Fibroblast of upper back skin (primary cell): ENCODE measurements at places on chromosomes 2 and 18.

DNA sequence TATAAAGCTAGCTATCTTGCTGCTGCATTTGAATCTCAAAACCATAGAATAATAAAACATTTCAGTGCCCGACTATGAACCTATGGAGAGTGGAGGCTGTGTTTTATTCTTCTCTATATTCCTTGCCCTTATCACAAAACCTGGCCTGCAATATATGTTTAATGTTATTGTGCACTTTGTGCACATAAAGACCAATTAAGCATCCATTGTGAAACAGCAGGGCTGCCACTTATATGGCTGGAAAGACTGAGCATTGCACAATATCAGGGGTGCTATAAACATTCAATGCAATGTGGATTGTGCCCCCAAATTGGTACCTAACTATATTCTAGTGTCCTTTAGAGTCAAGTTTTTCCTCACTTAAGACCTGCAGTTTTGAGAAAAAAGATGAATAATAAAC lies 83.2 kb downstream of the RDH14 start:
- DNase-seq: no peak

- peak; percentile 96 for DNase-seq
Observed at GRCh38 chr2:127173057-127173456, 47.0 kb downstream of the CYP27C1 start.

GRCh38 chr2:119731983-119732382 lies 27.7 kb upstream of the PTPN4 start:
- DNase-seq: no peak

DNA sequence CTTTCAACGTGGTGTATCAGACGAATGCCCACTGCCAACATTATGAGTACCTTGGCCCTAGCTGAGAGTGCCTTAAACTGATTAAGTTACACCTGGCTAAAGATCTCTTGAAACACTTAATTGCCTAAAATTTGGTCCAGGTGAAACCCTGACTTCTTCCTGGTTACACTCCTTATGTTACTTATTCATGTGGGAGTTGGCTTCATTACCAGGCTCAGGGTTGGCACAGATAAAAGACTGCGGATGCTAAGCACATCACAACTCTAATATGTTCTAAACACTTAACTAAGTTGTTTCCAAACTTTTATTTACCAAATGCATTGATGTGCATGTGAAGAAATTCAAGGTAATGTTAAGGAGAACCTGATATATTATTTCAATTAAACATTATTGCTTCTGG lies 298.9 kb downstream of the TCF4 start:
- no peak for DNase-seq

GRCh38 chr18:37778417-37779165 lies 213.0 kb upstream of the CELF4 start:
- DNase-seq: peak; percentile 19

GRCh38 chr2:25821225-25822056 lies 56.8 kb downstream of the ASXL2 start:
- DNase-seq: peak; percentile 62

GRCh38 chr2:242075168-242075567 lies 205.6 kb downstream of the RTP5 start:
- DNase-seq: peak; percentile 94

DNA sequence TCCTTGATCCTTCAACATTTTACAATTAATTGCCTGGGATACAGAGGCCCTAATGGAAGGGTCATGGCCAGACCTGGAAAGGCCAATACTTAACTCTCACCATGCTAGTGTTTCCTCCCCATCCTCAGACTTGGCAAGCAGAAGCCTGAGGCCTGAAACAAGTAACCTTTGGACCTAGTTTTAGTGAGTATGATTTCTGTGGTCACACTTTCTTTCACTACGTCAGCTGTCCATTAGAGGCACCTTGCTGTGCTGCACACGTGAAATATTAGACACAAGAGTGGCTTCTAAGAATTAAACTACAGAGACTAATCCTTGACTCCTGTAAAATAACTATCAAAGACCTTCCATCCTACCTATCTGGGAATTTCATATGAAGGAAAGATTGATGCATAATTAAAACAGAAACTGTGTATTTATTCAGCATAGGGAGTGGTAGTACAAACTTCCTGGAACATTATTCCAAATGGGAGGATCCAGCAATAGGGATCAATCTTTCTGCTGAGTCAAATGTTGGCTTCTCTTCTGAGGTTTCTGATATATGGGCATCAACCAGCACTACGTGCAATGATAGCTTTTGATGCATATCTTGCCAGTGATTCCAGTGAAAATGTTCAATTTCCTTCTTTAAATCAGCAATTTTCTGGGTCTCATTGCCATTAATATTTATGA lies 249.7 kb downstream of the IKZF2 start:
- no peak for DNase-seq

GRCh38 chr18:77155031-77155430 lies 22.4 kb upstream of the MBP start:
- no peak for DNase-seq

DNA sequence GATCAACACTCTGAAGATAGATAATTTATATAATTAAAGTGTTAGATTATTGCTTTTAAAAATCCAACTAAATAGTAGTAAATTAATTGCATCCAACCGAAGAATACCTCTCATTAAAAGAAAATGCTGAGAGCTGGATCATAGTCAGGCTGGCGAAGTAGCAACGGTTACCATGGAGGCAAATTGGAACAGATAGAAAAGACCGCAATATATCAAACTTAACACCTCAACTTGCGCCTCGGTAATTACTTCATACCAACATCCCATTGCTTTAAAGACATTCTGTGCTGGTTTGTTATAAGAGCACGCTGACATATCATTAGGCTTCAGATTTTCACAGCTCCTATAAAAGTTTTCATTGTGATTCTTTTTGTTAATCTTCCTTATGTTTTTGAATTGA lies 183.8 kb upstream of the ZC3H15 start:
- no peak for DNase-seq

DNA sequence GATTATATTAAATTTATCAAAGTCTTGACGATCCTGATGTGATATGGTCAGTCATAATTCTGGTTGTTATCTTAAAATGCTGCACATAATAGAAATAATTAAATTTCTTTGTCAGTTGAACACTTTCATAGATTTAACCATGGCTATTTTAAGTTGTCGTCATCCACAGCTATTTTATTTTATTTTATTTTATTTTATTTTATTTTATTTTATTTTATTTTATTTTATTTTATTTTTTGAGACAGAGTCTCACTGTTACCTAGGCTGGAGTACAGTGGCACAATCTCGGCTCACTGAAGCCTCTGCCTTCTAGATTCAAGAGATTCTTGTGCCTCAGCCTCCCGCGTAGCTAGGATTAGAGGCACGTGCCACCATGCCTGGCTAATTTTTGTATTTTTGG lies 121.6 kb upstream of the MSH6 start:
- no peak for DNase-seq

DNA sequence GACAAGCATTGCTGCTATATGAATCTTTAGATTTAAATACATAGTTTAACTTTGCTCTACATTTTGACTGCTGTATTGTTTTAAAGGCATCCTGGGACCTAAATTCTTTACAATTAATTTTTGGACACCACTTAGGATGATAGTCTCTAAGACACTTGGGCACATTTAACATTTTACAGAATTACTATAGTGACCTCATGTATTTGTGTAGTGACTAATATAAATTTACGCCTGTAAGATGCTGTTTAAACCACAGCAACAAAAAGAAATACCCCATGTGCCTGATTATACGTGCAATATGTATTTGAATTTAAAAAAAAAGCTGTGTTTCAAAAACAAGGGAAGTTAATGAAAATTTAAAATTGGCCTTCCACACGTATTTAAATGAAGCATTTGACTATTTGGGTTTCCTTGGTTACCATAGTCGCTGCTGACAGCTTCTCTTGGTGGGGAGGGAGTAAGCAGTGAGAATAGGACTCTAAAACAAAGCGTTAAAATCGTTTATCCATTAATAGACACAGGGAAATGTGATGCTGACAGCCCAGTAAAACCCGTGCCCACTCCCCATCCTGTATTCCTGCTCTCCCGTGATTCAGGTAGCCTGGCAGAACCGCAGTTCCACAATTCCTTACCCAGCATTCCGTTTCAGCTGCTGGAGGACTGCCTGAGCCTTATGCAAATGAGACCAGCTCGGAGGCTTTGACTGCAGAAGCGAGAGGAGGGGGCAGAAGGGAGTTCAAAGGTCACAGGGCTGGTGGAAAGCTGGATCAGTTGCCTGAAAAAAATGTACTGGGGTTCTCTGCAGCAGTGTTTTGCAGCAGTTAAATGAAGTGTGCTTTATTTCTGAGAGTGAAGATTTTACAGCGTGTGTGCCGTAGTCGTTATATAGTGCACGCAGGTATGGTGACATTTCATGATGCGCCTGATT lies 104.3 kb downstream of the CSRNP3 start:
- no peak for DNase-seq

- no peak for DNase-seq
Observed at GRCh38 chr2:217593732-217594131, 409.1 kb downstream of the TNS1 start.

- peak; percentile 18 for DNase-seq
Observed at GRCh38 chr18:45602926-45603325, 12.3 kb upstream of the SLC14A2 start.

DNA sequence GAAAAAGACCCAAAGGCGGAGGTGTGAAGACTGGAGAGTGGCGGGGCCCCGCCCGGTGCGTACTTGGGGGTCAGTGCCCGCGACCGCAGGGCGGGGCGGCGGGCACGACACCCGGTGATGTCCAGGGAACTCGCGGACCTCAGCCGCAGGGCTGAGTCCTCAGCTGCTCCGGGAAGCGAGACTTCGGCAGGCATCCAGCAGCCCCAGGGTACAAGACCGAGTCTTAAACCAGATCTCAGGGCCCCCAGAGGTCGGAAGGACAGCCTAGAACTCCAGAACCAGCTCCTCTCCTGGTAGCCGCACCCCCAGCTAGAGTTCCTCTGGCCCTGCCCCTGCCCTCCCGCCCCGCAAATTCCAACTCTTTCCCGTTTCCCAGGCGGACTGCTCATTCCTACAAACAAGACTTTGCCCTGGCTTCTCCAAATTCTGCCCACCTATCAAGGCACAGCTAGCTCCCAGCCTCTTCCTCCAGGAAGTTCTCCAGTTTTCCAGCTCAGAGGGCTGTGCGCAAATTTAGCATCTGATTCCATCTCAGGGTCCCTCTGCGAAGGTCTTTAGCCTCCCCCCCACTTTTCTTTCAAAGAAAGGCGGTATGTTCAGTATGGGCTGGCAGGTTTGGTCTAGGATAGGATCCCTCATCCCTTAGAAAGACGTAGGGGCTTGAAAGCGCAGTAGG lies 26.0 kb upstream of the NOTO start:
- peak; percentile 17 for DNase-seq

- no peak for DNase-seq
Observed at GRCh38 chr2:70772486-70773155, 4.6 kb upstream of the ADD2 start.

GRCh38 chr2:49224426-49225010 lies 70.2 kb upstream of the FSHR start:
- DNase-seq: no peak

DNA sequence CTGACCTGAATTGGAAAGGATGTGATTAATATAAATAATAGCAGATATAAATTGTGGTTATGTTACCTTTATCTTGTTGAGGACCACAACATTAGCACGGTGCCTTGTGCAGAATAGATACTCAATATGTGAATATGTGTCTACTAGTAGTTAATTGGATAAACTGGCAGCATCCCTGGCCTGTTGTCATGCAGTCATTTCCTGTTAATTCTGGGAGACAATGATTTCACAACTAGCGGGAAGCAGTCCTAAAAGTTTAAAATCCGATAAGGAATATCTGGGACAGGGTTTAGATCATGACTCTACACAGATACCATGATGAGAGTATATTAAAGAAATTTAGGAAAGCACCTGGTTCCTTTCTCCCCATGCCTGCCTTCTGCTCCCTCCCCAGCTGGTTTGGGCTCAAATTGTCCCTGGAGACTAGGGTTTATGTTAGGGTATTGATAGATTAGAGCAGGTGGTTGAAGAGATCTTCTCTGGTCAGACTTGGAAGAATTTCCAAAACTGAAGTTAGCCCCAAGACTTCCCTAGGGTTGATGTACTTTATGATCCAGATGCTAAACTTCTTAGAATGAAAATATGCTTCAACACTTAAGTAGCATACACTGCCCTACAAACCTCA lies 32.8 kb downstream of the CYBRD1 start:
- DNase-seq: no peak

GRCh38 chr18:55737781-55738468 lies 149.9 kb upstream of the TCF4 start:
- no peak for DNase-seq

DNA sequence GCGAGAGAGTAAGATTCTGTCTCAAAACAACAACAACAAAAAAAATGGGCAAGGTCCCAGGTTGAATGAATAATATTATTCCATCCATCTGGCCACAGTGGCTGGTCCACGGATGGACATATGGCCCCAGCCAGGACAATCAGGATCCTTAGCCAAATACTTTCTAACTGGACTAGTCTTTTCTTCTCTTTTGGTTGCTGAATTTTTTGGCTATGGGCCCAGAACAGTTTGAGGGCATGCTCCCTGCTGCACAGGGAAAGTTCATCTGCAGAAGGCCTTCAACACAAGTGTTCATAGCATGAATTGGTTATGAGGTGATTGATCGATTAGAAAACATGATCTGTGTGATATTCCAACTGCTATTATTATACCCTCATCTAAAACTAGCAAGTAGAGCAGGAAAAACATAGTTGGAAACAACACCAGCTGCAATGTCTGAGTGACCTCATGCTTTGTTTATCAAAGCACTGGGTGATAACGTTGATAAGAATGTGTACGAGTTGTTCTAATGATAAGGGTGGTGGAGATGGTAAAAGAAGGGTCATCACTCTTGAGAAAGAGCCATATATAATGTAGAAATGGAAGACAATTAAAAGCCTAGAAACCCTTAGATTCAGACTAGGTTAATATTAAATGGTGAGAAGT lies 47.8 kb upstream of the RNF103 start:
- DNase-seq: no peak

GRCh38 chr2:173095356-173095755 lies 19.7 kb downstream of the MAP3K20 start:
- no peak for DNase-seq

DNA sequence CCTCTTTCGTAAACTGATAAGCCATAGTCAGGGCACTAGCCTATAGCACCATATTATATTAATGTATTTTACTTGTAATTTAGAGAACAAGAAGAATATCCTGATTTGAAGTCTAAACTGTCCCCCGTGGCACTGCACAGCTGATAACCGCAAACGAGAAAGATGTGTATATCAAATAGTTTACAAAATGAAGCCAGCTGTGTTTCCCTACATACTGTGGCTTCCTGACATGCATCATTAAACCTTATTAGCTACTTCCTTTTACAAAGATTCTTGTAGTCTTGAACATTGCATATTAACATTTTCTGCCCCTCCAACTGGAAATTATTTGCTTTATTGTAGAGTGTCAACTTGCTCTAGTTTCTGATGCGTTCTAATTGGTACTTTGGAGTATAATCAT lies 153.5 kb upstream of the NFATC1 start:
- peak; percentile 8 for DNase-seq

DNA sequence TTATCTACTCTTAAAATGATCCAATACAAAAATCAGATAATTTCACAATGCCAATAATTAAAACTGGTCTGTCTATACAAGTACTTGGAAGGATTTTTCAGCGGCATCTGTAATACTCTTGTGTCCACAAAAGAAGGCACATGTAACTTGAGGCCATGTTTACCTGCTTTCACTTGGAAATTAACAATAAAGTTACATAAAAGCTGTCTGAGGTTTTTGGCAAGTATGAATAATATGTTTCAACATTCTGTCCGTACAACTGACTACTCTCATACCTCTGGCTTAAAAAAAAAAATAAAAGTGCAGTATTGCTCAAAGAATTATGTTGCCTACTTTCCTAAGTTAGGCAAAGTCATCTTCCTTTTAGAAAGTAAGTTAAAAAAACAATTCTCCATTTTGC lies 253.6 kb downstream of the NBAS start:
- no peak for DNase-seq

GRCh38 chr2:106638580-106638979 lies 151.4 kb downstream of the CD8B2 start:
- DNase-seq: no peak
